GM04503 (cell line): ENCODE measurements at places on chromosomes 16 and 17.

DNA sequence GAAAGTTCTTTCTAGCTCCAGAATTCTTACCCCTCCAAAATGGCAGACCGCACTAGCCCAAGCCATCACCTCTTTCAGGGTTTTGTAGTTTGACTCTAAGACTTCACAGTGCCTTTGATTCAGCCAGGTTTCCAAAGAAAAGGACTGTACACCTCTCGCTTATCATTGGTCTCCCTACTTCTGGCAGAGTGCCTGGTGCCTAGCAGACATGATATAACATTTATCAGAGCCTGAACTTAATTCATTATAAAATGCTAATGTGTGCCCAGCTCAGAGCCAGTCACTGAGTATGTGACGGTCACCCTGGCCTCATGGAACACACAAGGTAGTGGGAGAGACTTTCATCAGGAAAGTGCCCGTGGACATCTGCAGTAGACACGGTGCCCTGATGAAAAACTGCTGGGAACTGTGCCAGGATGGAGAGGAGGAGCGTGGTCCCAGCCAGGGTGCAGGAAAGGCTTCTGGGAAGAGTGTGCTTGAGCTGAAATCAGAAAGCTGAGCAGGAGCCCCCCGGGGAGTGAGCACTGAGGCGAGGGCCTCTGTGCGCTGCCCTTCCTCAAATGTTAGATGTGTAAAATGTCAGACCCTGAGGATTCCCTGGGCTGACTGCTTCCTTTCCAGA is 34.3 kb upstream of the LGALS9 start:
- no peak for DNase-seq

DNA sequence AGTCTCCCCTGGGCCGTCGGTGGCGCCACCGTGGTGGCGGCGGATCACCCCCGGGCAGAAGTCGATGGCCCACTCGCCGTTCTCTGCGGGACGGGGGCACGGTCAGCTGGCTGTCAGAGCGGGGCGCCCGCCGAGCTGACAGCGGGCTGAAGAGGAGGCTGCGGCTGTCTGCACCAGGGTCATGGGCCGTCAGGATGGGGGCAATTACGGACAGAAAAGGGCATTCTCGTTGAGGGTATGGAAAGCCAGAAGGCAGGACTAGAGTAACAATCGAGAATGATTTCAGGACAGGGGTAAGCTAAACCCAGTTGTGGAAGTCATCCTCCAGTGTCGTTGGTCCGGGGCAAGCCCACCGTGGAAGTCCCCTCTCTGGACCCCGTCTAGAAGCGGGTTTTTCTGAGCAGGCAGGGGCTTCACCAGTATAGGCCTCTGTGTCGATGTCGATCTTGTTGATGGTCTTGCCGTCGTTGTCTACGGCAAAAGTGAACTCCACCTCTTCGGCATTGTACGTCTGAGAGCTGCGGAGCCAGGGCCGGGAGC is 1.7 kb downstream of the CHRNE start:
- DNase-seq = no peak

DNA sequence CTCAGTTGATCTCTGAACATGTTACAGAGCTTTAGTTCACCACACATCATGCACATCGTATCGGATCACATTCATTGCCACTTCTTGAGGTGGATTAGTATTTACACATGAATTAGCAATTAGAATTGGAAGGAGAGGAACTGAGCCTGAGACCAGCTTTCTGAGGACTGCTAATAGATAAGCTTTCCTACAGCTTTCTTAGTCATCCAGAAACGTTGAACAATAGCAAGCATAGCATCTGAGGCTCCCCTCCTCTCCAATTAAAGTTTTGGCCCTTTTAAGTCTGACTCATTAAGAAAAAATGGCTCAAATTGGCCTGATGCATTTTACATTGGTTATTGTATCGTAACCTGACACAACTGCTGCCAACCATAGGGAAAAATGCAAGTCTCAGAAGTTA is 1130.4 kb downstream of the CDH8 start:
- DNase-seq = no peak

DNA sequence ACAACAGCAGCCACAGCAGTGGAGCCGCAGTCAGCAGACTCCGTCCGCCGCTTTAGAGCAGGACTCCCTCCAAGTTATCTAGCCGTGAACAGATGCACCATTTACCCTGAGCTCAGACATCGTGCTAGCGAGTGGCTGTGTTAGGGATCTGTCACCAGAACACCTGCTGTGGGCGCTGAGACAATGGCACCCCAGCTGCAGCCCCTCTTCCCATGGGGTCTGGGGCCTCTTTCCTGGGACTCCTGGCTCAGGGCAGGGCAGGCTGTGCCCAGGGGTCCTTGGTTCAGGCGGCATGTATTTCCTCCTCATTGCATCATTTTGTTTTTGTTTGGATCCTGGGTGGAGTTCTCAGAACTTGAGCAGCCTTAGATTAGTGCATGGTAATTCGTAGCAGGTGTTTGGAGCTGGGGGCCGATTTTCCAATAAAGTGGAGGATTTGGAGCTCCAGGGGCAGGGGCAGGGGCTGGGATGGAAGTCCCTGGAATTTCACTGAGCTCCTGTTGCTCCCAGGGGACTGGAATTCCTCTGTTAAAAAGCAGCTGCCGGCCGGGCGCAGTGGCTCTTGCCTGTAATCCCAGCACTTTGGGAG is 23.4 kb downstream of the NMRAL1 start:
- DNase-seq = no peak

GRCh38 chr16:13906168-13907089 is 13.5 kb upstream of the ERCC4 start:
- DNase-seq = no peak

DNA sequence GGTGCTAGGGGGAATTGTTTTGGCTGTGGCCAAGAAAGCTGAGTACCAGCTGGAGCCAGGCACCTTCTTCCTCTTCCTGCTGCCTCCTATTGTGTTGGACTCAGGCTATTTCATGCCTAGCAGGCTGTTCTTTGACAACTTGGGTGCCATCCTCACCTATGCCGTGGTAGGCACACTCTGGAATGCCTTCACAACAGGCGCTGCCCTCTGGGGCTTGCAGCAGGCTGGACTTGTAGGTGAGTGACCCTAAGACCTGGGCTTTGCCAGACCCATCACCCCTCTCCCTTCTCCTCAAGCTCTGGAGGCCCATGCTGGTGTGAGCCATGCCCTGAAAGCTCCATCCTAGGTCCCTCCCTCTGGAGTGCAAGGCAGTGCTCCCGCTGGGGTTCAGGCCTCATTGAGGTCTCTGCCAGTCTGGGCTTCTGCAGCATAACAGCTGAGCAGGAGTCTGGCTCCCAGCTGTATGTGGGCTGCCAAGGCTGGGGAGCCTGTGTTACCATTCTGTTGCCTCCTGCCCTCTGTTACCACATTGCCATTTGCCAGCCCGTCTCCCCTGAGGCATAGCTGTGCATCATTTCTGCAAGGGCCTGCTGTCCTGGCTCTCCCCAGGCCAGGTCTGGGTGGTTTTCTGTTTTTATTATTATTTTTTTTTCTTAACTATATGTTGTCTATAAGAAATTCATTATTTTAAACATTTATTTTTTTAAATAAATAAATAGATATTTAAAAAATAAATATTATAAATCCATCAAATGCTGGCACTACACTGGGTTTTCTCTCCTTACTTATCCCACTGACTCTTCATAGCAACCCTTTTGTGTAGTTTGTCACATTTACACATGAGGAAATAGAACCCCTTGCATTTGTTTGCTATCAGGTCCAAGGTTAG is 4.1 kb downstream of the SLC9A5 start:
- DNase-seq = no peak

- DNase-seq = no peak
Observed at GRCh38 chr16:3816326-3816725, 64.2 kb downstream of the CREBBP start.

DNA sequence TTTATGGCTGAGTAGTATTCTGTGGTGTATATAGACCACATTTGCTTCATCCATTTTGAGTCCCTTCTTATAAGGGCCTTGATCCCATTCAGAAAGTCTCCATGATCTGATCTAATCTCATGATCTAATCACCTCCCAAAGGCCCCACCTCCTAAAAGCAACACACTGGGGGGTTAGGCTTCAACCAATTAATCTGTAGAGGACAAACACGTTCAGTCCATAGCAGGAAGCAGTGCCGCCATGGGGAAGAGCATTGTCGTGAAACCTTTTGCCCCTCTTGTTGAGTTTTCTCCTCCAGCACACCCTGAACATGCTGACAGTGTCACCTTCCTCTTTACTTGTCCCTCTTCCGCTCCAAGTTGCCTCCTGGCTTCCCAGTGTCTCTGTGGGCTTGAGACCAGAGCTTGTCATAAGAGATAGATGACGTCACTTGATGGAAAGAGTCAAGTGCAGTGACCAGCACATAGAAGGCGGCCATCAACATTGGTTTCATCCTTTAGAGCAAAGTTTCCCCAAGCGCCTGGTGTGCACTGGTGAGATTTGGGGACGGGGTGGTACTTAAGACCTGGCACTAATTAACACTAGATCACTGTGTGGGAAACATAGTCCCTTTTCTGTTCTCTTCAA is 74.1 kb downstream of the PRKCB start:
- no peak for DNase-seq

DNA sequence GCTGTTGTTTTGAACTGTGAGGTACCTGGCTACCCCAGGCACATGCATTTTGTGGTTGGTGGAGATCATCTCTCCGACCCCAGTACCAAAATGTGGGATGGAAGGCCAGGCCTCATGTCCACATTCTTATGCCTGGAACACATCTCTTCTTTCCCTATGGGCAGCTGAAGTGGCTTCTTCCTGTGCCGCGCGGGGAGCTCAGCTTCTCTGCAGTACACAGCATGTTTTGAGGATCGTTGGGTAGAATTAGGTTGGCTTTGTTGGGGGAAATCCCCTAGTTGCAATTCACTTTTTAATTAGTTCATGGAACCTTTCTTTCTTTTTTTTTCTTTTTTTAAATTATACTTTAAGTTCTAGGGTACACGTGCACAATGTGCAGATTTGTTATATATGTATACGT is 242.1 kb downstream of the MSI2 start:
- DNase-seq = no peak

DNA sequence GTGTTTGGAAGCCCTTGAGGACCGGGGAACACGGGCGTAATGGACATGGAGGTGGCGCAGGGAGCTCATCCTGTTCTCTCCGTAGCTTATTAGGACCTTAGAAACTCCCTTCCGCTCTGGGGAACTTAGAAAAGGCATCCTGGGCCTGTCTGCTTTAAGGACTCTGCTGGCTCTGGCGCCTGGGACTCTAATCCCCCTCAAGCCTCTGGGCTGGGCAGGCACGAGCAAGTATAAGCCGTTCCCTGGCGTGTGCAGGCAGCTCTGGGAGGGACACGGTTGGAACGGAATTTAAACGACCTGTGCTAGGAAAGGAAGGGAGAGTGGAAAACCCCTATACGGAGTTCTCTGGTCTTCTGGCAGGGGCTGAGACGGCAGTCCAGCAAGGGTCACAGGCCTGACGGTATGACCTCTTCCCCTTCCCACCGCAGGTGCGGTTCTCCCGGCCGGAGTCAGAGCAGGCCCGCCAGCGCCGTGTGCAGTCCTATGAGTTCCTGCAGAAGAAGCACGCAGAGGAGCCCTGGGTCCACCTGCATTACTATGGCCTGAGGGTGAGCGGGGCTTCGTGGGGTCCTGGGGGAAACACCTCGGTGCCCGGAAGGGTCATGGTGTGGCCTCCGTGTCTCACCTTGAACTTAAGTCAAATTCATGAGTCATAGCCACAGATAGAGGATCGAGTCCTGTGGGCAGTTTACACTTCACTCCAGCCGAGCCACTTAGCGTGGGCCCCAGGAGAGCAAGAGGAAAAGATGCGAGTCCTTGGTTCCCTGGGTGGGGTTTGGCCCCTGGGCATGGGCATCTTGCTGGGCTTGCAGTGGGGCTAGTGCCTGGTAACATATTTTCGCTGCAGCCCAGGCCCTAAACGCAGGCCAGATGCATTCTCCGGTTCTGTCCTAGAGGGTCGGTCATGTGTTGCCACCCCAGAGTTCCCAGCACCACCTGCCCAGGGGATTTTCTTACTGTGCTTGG is 17.7 kb downstream of the POLR3E start:
- DNase-seq = no peak

DNA sequence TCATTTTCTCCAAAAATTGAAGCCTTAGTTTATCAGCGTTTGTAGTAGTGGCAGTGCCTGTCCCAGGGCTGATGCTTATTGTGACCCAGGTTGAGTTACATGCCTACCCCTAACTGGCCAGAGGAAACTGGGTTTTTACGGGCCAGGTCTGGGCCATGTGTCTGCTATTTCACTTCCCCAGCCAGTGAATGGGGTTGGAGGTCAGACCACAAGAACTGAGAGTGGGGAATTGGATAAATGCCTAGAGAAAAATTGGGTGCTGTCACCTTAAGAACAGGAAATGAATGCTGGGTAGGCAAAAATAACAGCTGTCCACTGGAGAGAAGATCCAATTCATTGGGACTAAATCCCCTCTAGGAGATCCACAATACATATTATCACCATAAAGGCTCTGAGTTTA is 5.2 kb downstream of the ADPRM start:
- DNase-seq = no peak

GRCh38 chr16:57175896-57176295 is 9.9 kb downstream of the PSME3IP1 start:
- DNase-seq = no peak
